Lung (tissue), 17 donors: ENCODE measurements at places on chromosomes 5 and 9. TPM values are rescaled to one million over a fixed set of nuclear protein-coding genes. Genes with fewer than 3 reads are reported as not detected.

- no peaks in the 10 kb centered on the region for H3K36me3 ChIP-seq
- H3K4me1 ChIP-seq = peaks cover 3% of the 10 kb centered on the region
- H3K27ac ChIP-seq = no peak overlapping the region
- no peaks in the 10 kb centered on the region for H3K27me3 ChIP-seq
- peak; percentile 59 for DNase-seq
Observed at GRCh38 chr9:82271106-82271561, 282.6 kb downstream of the SPATA31D1 start.

ENTPD8 gene
- total RNA-seq = 0.28 TPM

DNA sequence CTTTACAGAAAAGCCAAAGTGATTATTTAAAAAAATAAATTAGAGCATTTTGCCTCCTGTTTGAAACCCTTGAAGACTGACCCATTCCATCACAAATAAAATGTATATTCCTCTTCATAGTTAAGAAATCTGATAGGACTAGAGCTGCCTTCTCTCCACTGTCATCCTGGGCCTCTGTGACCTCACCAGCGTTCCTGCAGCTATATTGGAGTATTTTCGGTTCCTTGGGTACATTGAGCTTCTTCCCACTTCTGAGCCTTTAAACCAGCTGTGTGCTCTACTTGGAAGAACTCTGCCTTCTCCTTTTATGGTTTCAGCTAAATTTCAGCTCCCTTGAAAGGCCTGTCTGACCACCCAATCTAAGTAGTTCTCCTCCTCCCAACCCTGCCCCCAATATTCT lies 99.1 kb upstream of the ABCA1 start:
- H3K27ac ChIP-seq = no peak overlapping the region
- H3K4me3 ChIP-seq = no peak overlapping the region
- H3K36me3 ChIP-seq = no peaks in the 10 kb centered on the region
- H3K4me1 ChIP-seq = no peaks in the 10 kb centered on the region
- DNase-seq = no peak

GRCh38 chr9:92506184-92506857 lies 24.0 kb upstream of the ASPN start:
- no peak overlapping the region for H3K4me3 ChIP-seq
- no peak for DNase-seq
- peak overlapping the region; percentile 55 for H3K27ac ChIP-seq
- H3K4me1 ChIP-seq = peaks cover 5% of the 10 kb centered on the region
- H3K36me3 ChIP-seq = no peaks in the 10 kb centered on the region

GRCh38 chr5:171386006-171386671 lies 1.5 kb upstream of the NPM1 start:
- DNase-seq = no peak
- no peak overlapping the region for H3K4me3 ChIP-seq
- H3K27me3 ChIP-seq = no peaks in the 10 kb centered on the region
- H3K4me1 ChIP-seq = peaks cover 6% of the 10 kb centered on the region
- H3K36me3 ChIP-seq = peaks cover 4% of the 10 kb centered on the region

DNA sequence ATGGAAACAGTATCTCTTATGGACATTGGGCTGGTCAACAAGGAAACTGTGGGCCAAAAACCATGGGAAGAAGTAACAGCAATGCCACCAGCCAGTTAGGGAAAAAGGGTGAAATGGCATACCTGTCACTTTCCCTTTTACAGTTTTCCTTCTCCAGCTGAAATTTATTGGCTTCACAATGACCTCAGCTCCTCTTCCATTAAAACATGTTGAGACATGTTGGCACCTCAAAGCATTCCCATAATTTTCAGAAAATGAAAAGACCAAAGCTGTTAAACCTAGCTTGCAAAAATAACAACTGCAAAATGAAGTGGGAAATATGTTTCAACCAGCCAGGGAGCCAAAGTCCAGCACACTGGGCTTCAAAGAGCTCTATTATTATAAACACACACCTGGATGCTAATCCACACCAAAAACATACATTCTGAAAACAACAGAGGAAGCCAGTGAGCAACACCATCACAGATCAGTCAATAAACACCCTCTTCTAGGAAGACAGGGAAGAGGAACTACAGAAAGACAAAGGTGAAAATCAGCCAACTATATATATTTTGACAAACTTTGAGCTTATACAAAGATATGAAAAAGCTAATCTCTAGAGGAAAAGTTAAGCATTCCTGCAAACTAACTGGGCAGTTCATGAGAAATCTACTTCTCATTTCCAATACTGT lies 78.4 kb upstream of the PTGER4 start:
- H3K4me3 ChIP-seq = no peak overlapping the region
- H3K4me1 ChIP-seq = no peaks in the 10 kb centered on the region
- no peaks in the 10 kb centered on the region for H3K36me3 ChIP-seq
- no peak overlapping the region for H3K27ac ChIP-seq

DNA sequence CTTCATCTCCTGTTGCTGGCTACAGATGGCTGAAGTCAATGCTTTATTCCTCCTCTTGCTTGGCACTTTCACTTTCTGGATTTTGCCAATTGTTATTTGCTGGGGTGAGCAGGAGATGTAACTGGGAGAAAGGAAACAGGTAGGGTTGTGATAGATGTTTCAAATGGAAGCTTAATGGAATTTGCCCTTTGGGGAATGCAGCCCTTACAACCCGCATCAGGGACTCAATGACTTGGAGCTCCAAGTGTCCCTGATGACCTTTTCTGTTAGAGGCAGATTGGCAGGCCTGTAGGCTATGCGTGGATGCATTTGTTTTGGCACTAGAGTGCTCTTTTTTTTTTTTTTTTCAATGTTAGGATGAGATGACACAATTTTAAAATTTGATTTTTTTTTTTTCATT lies 219.9 kb upstream of the GLRA1 start:
- H3K4me1 ChIP-seq = peaks cover 4% of the 10 kb centered on the region
- DNase-seq = no peak
- no peaks in the 10 kb centered on the region for H3K27me3 ChIP-seq
- H3K4me3 ChIP-seq = no peak overlapping the region

- DNase-seq = peak; percentile 88
- no peak overlapping the region for H3K4me3 ChIP-seq
- H3K27ac ChIP-seq = no peak overlapping the region
- peaks cover 15% of the 10 kb centered on the region for H3K4me1 ChIP-seq
Observed at GRCh38 chr5:124102486-124102885, 590.5 kb downstream of the CSNK1G3 start.

DNA sequence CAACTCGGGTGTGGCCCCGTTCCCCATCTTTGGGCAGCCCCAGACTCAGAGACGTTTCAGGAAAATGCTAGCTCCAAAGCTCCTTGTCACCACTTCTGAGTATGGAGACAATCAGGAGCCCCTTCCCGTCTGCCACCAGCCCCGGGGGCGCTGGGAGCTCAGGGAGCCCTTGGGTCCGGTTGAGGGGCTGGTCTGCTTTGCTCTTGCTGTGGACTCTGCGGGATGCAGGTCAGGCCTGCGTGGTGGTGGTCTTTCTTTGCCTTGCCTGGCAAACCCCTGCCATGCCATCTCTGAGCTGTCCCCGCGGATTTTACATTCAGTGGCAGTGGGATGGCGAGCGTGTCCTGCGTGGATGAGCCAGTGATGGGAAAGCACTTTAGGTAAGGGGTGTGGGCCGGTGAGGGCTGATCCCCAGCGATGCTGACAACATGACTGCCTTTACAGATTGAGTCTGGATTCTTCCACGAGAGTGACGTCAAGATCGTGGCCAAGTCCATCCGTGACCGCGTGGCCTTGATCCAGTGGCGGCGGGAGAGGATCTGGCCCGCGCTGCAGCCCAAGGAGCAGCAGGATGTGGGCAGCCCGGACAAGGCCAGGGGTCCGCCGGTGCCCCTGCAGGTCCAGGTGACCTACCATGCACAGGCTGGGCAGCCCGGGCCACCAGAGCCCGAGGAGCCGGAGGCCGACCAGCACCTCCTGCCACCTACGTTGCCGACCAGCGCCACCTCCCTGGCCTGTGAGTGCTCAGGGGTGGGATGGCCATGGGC lies 63.3 kb downstream of the WNK2 start:
- H3K27ac ChIP-seq = no peak overlapping the region
- DNase-seq = no peak

DNA sequence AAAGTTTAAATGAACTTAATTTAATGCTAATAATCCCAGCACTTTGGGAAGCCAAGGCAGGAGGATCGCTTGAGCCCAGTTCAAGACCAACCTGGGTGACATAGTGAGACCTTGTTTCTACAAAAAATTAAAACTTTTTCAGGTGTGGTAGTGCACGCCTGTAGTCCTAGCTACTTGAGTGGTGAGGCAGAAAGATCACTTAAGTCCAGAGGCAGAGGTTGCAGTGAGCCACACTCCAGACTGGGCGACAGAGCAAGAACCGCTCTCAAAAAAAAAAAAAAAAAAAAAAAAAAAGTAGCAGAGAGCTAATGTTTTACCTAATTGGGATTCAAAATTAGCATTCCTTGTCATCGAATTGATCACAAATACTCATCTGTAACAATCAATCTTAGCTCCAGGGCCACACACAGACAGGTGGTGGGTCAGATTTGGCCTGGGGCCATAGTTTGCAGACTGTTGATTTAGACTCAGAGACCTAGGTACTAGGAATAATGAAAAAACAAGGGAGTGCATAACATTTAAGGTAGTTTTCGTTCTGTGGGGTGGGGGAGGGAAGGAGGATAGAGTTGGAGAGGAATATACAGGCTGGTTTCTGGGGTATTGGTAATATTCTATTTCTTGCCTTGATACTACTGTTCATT lies 21.4 kb downstream of the HSDL2 start:
- no peaks in the 10 kb centered on the region for H3K4me1 ChIP-seq
- DNase-seq = no peak
- no peak overlapping the region for H3K27ac ChIP-seq
- H3K4me3 ChIP-seq = no peak overlapping the region
- no peaks in the 10 kb centered on the region for H3K27me3 ChIP-seq

GRCh38 chr5:170640731-170641588 lies 137.1 kb downstream of the KCNIP1 start:
- H3K4me3 ChIP-seq = no peak overlapping the region
- H3K4me1 ChIP-seq = no peaks in the 10 kb centered on the region
- no peak for DNase-seq
- no peak overlapping the region for H3K27ac ChIP-seq
- no peaks in the 10 kb centered on the region for H3K27me3 ChIP-seq

DNA sequence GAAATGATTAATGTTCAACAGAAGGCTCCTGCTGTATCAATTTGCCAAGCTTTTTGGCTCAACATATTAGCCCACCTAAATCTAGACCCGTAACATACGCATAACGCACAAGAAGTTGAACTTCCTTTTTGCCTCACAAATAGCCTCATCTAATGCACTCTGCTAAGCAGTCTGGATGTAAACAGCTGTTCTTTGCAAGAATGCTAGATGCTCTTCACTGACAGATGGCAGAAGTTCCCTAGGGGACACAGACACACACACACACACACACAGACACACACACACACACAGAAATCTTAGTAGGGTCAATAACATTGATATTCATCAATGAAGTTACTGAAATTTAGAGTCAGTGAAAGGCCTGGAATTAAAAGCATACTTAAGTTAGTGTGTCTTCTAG lies 13.2 kb upstream of the PCA3 start:
- no peaks in the 10 kb centered on the region for H3K4me1 ChIP-seq
- DNase-seq = no peak
- H3K36me3 ChIP-seq = no peaks in the 10 kb centered on the region
- no peak overlapping the region for H3K27ac ChIP-seq
- no peaks in the 10 kb centered on the region for H3K27me3 ChIP-seq
- no peak overlapping the region for H3K4me3 ChIP-seq

C5 gene
- total RNA-seq = 16.4 TPM

DNA sequence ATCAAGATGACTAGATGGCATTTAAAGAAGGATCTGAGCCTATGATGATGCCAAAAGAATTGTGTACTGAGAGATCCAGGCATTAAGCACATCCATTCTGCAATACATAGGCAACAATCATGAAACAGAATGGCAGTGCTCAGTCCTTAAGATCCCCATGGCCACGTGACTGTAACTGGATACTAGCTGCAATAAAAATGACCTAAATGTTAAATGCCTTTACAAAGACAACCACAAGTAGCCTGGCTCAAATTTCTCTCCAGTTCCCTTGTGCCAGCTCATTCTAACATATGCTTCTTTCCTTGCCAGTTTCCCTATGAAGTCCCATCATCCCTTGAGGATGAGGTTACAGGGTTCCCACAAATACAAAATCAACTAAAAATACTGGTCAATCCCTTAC lies 148.3 kb upstream of the GHR start:
- no peak overlapping the region for H3K4me3 ChIP-seq
- H3K27ac ChIP-seq = no peak overlapping the region
- DNase-seq = no peak
- no peaks in the 10 kb centered on the region for H3K4me1 ChIP-seq
- no peaks in the 10 kb centered on the region for H3K27me3 ChIP-seq
- no peaks in the 10 kb centered on the region for H3K36me3 ChIP-seq

DNA sequence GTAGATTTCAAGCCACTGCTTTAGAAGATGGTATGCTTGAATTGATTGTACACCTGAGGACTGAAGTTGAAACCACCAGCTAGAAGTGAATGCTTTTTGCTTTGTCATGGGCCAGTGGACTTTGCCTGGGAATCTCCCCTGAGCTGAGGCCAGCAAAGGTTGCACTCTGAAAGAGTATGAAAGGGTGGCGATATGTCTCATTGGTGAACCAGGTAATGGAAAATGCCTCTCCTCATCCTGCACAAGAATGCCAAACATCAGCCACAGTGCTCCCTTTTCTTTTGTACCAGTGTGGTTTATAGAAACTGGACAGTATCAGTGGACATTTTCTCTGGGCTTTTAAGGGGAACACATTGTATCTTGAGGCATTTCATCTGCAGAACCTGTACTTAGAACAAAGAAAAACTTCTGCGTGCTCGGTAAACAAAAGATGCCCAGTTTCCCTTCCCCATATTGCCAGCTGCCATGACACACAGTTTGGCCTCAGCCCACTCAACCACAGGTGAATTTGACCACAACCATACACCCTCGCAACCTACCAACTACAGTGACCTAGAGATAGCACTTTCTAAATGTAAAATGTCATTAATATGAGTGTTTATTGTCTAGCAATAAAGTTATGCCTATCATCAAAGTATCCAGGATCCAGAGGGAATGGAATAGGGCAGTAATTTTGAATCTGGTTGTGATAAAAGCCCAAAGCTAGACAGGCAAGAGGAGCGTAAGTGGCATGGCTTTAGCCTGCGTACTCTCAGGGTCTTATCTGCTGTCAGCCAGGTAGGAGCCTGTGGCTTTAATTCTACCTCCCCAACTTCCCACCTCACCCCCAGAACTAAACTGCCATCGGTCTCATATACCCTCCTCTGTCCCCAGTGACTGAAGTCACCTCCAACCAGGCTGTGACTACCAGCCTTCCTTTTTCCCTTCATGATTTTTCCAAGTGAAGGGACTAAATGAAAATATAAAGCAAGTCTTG lies 79.5 kb upstream of the LHFPL2 start:
- H3K27me3 ChIP-seq = no peaks in the 10 kb centered on the region
- no peak overlapping the region for H3K27ac ChIP-seq
- no peak for DNase-seq
- H3K36me3 ChIP-seq = no peaks in the 10 kb centered on the region

S100Z gene
- total RNA-seq = 1.9 TPM

RLN2 gene
- 0.49 TPM for total RNA-seq

- H3K4me1 ChIP-seq = no peaks in the 10 kb centered on the region
- DNase-seq = peak; percentile 9
- no peak overlapping the region for H3K27ac ChIP-seq
Observed at GRCh38 chr9:119004618-119004990, 364.6 kb downstream of the BRINP1 start.

MLANA gene
- not detected for total RNA-seq

- H3K4me3 ChIP-seq = no peak overlapping the region
- H3K27ac ChIP-seq = no peak overlapping the region
- DNase-seq = no peak
- peaks cover 2% of the 10 kb centered on the region for H3K4me1 ChIP-seq
Observed at GRCh38 chr5:100270023-100270771, 265.0 kb upstream of the FAM174A start.

- DNase-seq = peak; percentile 92
- H3K27me3 ChIP-seq = no peaks in the 10 kb centered on the region
- no peak overlapping the region for H3K27ac ChIP-seq
- no peaks in the 10 kb centered on the region for H3K36me3 ChIP-seq
Observed at GRCh38 chr9:135215571-135216161, 128.2 kb downstream of the OLFM1 start.
